Jurkat, Clone E6-1 (cell line): ENCODE measurements at places on chromosomes 1 and 21.
A peak's percentile ranks its signal among the peaks of the same experiment; 100 is the strongest.

GRCh38 chr1:41444246-41444645 is 40.2 kb downstream of the EDN2 start:
- DNase-seq: peak; percentile 7

DNA sequence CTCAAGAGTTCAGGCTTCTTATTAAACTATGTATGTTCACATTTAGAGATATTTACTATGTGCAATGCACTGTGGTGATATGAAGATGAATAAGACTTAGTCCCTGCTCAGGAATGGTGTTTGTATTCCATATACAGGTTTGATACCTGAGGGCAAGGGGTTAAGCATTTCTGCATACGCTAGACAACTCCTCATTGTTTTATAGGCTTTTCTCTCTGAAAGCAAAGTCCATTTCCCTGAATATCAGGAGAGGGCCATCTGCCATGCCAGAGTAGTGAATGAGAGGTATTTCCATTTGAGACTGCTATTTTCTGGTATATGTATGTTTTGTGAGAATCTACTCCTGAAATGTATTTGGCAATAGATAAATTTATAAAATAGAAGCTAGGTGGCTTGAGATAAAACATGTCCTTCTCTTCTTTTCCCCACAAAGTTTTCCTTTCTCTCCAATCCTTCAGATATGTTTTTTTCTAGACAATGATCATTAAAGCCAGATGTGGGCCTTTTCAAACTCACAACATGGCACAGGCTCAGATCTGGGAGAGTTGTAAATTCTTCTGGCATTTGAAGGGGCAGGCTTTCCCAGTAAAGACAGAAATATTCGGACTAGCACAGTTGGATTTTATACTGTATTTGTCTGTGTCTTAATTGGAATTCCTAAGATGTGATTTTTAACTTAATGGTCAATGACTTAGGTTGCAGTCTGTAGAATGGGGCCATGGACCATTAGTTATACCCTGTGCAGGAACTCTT is 73.3 kb upstream of the WDR26 start:
- DNase-seq: no peak

- no peak for DNase-seq
Observed at GRCh38 chr1:225746361-225747179, 31.1 kb upstream of the SRP9 start.

DNA sequence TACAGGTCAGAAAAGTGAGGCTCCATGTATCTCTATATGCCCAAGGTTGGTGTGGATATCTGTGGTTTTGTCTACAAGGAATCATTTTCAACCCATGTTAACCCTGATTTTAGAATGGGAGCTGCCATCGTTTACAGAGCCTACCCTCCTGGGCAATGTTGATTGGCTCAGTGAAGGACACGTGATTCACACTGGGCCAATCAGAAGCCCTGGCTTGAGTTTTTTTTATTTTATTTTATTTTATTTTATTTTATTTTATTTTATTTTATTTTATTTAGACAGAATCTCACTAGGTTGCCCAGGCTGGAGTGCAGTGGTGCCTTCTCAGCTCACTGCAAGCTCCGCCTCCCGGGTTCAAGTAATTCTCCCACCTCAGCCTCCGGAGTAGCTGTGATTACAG is 35.8 kb downstream of the FOXO6 start:
- DNase-seq: no peak

- no peak for DNase-seq
Observed at GRCh38 chr1:197961933-197962332, 44.8 kb downstream of the LHX9 start.

GRCh38 chr1:44543786-44544185 is 130.5 kb downstream of the TMEM53 start:
- DNase-seq: no peak

- no peak for DNase-seq
Observed at GRCh38 chr1:23194119-23194984, 22.9 kb downstream of the HTR1D start.

GRCh38 chr1:234737967-234738314 is 128.0 kb upstream of the IRF2BP2 start:
- no peak for DNase-seq

DNA sequence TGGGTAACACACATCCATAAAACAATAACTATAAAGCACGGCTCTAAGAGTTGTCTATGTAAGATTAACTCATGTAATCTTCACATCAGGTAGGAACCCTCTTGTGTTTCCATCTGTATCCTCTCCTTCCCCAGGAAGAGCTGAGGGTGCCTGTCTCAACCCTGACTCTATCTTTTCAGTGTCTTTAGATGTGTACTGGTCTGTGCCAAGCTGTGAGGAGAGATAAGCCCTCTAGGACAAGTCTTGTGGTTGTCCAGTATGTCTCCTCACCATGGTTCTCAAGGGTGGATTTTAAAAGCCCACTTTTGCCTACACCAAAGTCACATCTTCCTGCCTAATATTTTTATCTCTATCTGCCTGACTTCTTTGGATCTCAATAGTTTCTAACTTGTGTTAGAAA is 300.1 kb downstream of the KCNT2 start:
- DNase-seq: no peak

GRCh38 chr1:246815693-246816270 is 91.6 kb downstream of the SCCPDH start:
- DNase-seq: no peak

DNA sequence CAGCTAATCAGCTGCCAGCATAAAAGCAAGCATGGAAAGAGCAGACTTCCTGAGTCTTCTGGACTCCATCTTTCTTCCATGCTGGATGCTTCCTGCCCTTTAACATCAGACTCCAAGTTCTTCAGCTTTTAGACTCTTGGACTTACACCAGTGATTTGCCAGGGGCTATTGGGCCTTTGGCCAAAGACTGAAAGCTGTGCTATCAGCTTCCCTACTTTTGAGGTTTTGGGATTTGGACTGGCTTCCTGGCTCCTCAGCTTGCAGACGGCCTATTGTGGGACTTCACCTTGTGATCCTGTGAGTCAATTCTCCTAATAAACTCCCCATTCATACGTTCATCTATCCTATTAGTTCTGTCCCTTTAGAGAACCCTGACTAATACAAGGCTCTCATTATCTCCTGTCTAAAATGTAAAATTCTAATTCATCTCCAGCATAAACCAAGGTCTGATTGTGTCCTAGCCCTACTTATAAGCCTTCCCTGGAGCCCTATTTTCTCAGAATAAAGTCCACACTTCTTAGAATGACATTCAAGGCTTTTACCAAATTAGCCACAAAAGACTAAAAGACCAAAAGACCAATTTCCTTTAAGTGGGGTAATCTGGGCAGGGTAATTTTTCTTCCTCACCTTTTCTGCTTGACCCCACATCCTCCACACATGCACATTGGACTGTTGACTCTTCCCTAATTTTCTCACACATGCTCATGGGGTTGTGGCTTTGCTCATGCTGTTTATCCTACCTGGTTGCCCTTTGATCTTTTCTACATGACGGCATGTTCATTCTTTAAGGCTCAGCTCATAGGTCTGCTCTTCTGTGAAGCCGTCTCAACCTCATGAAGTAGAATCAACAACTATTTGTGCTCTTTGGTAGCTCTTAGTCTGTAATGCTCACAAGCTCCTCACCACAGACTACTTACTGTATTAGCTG is 18.1 kb upstream of the ENAH start:
- DNase-seq: no peak

GRCh38 chr1:201585901-201586300 is 47.0 kb downstream of the NAV1 start:
- DNase-seq: no peak

DNA sequence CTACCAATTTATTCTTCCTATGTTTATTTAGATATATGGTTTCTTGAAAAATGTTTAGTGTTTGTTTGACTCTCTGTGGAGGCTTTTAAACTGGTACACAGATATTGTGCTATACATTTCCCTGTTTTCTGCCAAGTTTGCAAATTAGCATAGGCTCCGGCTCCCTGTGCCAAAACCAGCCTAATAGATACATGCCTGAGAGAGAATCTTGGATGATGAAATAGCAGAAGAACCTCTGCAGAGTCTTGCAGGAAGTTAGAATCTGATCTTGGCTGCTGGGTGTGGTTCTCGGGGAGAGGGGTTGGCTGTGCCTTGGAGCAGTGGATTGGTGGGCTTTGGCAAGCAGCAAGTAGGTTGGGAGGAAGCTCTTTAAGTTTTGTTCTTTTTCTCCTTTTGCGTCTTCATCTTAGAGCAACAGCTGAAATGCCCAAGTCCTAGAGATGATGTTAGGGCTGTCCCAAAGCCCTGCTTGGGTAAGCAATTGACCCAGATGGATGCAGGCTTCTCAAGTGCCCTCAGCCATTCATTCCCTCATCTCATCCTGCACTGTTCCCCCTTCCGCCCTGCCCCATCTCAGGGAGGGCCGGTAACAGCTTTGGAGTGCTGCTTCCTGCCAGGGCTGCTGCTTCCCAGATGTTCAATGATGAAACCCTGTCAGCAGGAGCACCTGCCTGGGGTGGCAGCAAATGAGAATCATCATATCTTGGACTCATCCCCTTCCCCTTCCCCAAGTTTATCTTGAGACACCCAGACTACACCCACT is 9.3 kb downstream of the PLA2G2A start:
- no peak for DNase-seq

DNA sequence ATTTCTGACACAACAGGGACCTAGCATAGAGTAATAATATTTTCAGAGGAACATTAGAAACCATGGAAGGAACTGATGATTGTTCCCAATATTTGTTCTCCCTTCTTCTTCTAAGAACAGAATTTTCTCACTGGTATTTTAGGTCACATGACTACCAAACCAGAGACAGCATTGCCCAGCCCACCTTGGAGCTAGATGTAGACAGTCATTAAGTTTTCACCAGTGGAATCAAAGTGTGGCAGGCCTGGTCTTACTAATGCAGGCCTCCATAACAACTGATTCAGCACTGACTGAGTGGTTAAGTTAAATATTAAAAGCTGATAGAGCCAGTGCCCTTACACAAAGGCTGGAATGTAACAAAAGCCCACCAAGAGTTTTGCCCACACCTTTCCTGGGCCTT is 244.4 kb downstream of the ZNF648 start:
- DNase-seq: no peak

DNA sequence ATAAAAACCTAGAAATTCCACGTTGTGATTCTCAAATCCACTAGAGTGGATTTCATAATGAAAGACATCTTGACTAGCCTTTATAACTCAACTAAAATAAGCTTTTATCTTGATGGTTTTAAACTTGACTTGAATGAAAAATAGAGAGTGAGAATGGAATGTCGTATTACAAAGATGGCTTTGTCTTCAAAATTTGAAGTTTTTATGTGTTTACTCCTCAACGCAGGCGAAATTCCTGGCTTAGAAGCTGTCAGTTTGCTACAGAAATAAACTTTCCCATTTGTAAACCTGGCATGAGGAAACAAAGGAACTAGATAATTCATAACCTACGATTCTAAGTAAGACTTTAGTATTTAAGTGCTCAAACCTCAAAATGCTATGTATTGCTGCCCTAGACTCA is 90.0 kb upstream of the KRTAP19-8 start:
- no peak for DNase-seq

DNA sequence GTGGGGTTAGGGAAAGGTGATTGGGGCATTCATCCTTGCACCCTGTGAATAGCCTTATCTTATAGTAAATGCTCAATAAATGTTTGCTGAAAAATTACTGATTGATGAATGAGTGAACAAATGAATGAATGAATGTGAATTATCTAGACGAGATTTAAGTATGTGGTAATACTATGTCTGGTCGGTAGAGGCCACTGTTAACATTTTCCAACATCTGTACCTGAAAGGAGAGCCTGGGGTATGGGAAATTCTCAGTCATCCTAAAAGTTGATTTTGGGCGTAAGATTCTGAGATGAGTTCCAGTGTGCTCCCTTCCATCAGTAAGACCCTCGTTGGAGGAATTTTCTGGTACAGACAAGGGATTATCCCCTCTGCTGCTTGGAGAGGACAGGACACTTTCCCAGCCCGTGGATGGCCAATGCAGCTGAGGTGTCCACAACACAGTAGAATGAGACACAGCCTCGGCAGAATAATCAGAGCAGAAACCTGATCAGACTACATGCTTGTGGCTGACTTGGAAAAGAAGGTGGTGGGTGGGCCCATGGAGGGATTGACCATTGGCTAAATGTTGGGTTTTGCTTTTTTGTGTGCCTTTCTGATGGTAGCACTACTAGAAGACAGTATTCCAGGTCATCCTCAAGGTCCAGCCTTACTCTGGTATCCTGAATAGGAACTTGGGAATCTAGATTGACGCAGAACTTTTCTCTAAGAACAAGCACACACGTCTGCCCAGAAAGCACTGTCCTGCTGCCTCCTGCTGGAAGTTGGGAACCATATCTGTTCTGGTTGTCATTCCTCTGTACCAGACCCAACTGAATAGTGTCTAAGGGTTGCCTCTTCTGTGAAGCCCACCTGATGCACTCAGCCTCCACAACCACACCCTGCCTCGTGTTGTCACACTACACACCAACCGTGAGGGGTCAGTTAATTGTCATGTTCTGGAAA is 262.0 kb downstream of the TNR start:
- DNase-seq: peak; percentile 22

DNA sequence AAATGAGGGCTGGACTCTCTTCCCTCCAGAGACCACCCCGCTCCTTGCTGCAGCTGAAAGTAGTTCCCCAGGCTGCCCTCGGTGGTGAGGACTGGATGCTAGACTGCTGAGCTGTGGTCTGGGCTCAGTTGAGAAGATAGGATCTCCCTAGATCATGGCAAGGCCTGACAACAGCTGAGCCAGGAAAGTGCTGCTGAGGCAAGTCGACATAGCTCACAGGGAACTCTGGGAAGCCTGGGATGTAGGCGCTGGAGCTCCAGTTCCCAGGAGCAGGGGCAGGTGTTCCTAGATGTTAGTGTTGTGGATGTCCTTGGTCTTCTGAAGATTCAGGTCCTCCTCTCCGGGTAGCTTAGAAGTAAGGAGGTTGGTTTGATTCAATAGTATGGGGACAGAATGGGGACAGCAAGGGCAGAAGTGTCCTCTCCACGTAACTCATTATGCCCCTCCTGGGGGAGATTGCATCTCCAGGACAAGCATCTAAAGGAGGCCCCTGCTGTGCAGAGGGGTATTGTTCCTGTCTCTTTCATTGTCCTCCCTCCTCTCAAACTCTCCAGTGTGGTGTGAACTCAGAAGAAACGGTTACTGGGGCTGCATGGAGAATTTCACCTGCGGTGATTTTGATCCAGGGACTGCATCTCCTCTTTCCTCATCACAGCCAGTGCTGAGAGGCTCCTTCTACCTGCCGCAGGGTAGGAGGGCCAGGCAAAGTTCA is 3.7 kb downstream of the CYB561D1 start:
- no peak for DNase-seq

GRCh38 chr1:77945345-77945744 is 33.5 kb downstream of the FUBP1 start:
- no peak for DNase-seq

DNA sequence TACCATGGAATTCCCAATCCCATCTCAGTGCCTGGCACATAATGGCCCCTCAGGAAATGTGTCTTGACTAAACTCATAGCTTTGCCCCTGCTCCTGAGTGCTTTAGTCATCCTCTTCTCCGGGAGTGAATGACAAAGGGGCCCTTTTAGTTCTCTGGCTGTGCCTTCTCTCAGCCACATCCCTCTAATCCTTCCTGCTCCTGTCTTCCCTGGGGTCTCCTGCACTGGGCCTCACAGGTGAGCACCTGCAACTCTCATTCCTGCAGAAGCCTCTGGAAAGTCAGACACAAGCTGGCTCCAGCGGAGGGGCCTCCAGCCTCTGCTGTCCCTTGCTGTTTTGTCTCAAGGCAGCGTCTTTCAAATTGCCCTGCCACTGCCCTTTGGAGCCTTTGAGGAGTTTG is 14.0 kb upstream of the ETV3L start:
- no peak for DNase-seq

GRCh38 chr21:33418691-33419090 is 15.5 kb downstream of the IFNGR2 start:
- DNase-seq: no peak

GRCh38 chr1:109777980-109778625 is 14.4 kb upstream of the EPS8L3 start:
- DNase-seq: no peak

GRCh38 chr1:243286409-243287122 is 30.7 kb downstream of the SDCCAG8 start:
- peak; percentile 10 for DNase-seq
